Omental fat pad (tissue), 4 donors: ENCODE measurements at places on chromosomes 2 and 18. TPM values are rescaled to one million over a fixed set of nuclear protein-coding genes. Genes with fewer than 3 reads are reported as not detected.

The NT5DC4 gene
- not detected for total RNA-seq

The STPG4 gene
- not detected for total RNA-seq

The ABHD1 gene
- 0.65 TPM for total RNA-seq

The CHST9 gene
- not detected for total RNA-seq

The CABYR gene
- 2.5 TPM for total RNA-seq

The SIX3 gene
- total RNA-seq: not detected

The TUBA3D gene
- total RNA-seq: not detected

The PIGN gene
- 25.1 TPM for total RNA-seq

The RESP18 gene
- total RNA-seq: not detected

- no peak for DNase-seq
These were observed 689 bp downstream of the RPRD1A start for GRCh38 chr18:36066686-36067054.

GRCh38 chr2:132668987-132669907, 758 bp downstream of the LYPD1 start:
- DNase-seq: no peak

DNA sequence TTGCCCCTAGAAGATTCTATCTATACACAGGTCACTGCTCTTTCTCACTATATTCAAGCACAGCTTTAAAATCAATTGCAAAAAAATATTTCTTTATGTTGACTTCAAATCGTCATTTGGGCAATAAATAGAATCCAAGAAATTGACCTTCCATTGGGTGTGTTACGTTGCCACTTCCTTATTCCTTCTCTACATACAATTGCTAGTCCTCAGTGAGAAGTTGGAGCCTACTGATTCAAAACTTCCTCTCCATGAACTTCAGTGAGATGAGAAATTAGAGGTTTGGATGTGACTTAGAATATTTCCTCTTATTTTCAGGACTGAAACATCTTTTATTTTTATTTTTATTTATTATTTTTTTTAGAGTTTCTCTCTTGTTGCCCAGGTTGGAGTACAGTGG, 40.3 kb downstream of the PMAIP1 start:
- DNase-seq: no peak

- DNase-seq: no peak
These were observed 9.2 kb upstream of the ZFAND2B start for GRCh38 chr2:219197388-219197787.

- peak; percentile 42 for DNase-seq
These were observed 53.1 kb downstream of the ZNF521 start for GRCh38 chr18:25298853-25299274.

DNA sequence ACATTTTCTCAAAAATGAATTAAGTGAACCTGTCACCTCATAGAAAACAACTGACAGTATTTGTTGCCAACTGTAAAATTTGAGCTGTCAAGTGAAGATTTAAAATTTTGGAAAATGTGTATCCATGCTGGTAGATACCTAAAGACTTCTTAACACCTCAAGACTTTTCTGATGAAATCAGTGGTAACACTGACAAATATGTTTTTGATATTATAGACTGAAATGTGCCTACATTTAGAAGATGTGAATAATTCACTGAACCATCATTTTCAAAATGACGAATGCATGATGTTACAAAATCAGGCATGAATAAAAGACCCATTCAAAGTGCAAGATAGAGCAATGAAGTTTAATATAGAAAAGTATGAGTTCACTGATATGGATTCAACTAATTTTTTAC, 51.5 kb upstream of the ASPRV1 start:
- DNase-seq: no peak

GRCh38 chr2:48233005-48233404, 296.9 kb upstream of the STON1 start:
- DNase-seq: no peak

DNA sequence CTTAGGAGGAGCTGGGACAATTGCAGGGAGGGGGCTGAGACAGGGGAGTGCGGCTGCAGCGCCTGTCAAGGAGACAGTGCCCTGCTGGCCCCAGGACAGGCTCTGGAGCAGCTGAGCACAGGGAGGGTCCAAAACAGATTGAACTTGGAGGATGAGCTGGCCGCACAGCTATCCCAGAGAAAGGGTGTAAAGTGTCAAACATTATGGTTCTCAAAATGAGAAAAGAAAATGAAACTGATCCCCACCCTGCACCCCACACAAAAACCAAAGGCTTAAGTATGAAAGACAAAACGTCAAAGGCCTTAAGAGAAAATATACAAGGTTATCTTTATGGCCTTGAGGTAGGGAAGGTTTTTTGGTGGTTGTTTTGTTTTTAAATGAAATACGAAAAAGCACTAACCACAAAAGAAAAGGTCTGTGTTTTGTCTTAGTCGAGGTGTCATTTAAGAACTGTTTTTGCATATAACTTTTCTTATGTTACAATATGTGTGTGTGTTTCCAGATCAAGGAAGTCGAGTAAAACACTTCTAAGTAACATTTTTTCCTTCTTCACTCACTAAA, 111.8 kb downstream of the HDAC4 start:
- DNase-seq: no peak

GRCh38 chr18:79784965-79785770, 12.6 kb upstream of the KCNG2 start:
- DNase-seq: no peak

- no peak for DNase-seq
These were observed 750 bp downstream of the NPAS2 start for GRCh38 chr2:100820523-100821254.

- no peak for DNase-seq
These were observed 60.7 kb downstream of the SPATS2L start for GRCh38 chr2:200367155-200367554.

- DNase-seq: no peak
These were observed 169.8 kb downstream of the MREG start for GRCh38 chr2:215843579-215843978.

- DNase-seq: no peak
These were observed 23.4 kb downstream of the APCDD1 start for GRCh38 chr18:10477863-10478260.
